Peyer's patch (tissue), 4 donors: ENCODE measurements at places on chromosomes 7 and 10. TPM values are rescaled to one million over a fixed set of nuclear protein-coding genes. Genes with fewer than 3 reads are reported as not detected.

STEAP4 gene
- 2.9 TPM for total RNA-seq

DNA sequence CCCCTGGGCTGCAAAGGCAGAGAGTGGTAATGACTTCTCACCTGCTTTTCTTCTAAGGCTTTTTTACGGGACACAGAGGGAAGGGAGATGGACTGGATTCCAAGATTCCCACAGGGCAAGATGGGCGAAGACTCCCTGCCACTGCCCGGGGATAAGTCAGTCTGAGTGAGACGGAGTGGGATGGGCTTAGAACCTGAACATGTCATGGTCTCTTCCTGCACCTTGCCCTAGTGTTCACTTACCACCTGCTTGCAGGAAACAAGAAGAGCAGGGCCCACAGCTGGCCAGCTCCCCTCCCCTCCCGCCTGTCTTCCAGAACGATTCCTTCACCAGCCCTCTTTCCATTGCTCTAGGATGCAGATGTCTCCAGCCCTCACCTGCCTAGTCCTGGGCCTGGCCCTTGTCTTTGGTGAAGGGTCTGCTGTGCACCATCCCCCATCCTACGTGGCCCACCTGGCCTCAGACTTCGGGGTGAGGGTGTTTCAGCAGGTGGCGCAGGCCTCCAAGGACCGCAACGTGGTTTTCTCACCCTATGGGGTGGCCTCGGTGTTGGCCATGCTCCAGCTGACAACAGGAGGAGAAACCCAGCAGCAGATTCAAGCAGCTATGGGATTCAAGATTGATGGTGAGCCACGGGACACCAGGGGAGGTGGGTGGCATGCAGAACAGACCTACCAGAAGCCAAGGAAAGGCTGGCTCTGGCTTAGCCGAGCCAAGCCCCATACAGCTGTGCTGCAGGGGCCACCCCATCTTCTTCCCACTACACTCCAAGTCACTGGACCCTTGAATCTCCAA is 1.3 kb downstream of the SERPINE1 start:
- DNase-seq = no peak

CALML3 gene
- total RNA-seq = not detected

RBM48 gene
- total RNA-seq = 8.7 TPM

ACTA2 gene
- 168 TPM for total RNA-seq

RNF32 gene
- total RNA-seq = not detected

ATOH7 gene
- 0.54 TPM for total RNA-seq

DNA sequence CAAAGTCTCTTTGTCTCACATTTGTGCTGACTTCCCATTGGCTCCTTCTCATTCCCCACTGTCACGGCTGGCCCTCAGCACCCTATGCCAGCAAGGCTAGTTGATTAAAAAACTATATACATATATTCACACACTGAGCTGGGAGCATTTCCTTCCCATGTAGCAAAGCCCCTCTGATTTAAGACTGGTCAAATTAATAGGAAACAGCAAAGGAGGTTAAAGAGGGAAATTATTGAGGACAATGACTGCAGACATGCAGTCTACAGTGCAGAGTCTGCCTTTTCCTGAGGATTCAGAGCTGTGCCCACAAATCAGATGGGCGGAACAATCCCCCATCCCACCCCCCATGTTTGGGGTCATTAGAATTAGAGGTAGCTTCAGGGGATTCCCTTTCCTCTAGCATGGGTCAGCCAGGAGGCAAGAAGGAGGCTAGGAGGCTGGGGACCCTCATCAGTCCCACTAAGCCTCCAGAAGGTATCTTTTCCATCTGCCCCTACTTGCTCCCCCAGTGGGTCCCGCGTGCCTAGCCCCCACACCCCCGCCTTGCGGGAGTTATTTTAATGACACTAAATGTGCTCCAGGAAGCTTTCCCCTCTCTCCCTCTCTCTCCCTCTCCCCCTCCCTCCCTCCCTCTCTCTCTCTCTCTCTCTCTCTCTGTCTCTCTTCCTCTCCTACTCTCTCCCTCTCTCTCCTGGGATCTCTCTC is 9.8 kb upstream of the DLX6 start:
- DNase-seq = no peak

BTBD16 gene
- total RNA-seq = not detected

GRCh38 chr10:12649012-12649584 is 299.8 kb downstream of the CAMK1D start:
- no peak for DNase-seq

- no peak for DNase-seq
Measured at GRCh38 chr10:111525696-111526095, 448.9 kb downstream of the ADRA2A start.
